Epithelial cell of esophagus (primary cell): ENCODE measurements at places on chromosomes 6 and 20.

GRCh38 chr20:61119794-61120410 lies 132.2 kb upstream of the CDH4 start:
- no peak for DNase-seq

DNA sequence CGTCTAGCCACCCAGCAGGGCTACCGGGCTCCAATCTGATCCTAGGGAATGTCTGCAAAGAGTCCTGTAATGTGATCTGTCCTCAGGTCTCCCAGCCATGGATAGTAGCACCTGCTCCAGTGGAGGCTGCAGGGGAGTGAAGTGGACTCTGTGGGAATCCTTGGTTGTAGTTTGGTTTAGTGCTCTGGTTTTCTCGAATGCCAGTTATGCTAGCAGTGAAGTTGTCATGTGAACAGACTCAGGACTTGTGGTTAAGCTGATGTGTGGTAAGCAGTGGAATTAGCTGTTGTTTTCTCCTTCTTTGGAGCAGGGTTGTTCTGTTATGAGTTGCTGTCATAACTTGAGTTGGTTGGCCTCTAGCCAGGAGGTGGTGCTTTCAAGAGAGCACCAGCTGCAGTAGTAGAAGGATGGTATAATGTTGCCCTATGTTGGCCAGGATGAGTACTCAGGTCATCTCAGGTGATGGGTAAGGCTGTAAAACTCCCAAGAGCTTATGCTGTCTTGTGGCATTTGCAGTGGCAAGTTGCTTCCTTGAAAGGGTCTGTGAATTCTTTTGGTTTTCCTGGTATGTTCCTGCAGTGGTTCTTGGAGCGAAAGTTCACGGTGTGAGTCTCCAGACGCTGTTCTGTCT lies 390.2 kb downstream of the UTRN start:
- DNase-seq, result peak; percentile 87

DNA sequence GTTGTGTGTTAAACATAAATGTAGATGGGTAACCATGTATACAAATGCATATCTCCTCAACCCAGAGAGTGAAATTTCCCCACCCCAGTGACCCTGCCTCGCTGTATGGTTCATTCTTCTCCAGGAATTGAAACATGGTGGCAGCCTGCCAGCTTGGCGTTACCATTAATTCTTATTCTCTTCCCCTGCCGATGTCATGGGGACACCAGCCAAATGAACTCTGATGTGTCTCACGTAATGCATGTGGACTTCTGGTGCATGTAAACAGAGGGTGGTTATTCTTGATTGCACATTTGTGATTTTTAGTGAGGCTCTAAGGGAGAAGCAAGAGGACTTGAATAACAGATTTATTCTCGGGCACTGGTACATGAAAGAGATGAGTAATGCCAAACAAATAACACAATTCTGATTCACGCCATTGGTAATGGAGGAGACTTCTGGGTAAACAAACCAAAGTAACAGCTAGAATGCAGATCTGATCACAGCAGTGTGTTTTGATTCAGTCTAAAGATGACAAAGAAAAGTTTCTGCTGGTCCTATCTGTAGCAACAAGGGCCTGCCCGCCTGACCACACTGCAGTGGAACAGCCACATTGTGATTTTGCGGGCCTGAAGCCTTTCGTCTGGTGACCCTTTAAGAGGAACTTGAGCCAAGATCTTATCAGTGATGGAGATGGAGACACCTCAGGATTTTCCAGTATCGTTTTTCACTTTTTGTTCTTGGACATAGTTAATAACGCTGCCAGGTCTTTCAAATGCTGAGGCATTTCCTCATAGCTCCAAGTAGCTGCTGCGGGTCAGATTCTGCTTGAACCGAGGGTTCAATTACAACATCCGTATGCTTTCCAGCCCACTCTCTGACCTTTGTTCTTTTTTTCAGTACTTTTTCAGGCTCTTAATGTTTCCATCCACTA lies 171.8 kb upstream of the AKAP12 start:
- DNase-seq, result peak; percentile 94

DNA sequence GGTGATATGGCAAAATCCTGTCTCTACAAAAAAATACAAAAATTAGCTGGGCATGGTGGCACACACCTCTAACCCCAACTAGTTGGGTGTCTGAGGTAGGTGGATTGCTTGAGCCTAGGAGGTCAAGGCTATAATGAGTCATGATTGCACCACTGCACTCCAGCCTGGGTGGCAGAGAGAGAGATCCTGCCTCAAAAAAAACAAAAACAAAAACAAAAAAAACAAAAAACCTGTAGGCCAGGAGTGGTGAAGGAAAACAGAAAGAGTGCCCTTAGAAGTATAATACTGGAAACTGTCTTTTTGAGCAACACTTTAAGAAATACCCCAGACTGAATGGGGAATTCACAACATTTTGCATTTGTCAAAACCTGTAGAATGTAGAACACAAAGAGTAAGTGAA lies 85.3 kb downstream of the JARID2 start:
- peak; percentile 65 for DNase-seq

GRCh38 chr6:82957171-82957867 lies 108.3 kb downstream of the UBE3D start:
- DNase-seq, result no peak

DNA sequence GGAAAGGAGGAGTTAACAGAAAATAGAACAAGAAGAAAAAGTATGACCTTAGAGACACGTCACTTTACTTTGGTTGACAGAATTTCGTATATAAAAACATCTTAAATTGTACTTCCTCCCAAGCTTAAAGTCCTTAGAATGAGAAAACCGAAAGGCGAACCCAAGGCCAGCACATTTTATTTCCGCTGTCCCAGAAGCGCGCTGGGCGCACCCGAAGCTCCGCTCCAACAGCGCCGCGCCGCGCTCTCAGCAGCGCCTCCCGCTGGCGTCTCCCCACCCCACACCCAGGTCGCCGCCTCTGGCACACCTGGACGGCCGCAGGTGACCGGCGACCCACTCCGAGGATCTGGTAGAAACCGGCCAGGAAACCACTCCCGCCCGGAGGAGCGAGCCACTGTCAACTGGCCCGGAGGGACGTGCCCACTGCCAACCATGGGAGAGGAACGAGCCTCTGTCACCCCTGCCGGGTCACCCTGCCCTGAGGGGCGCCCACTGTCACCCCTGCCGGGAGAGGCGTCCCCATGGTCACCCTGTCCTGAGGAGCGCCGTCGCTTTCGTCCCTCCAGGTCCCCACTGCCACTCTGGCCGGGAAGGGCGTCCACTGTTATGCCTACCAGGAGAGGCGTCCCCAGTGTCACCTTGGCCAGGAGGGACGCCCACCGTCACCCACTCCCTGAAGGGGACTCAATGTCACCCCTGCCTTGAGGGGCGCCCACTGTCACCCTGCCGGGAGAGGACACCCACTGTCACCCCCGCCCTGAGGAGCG lies 824 bp downstream of the MPC1 start:
- DNase-seq, result peak; percentile 77

DNA sequence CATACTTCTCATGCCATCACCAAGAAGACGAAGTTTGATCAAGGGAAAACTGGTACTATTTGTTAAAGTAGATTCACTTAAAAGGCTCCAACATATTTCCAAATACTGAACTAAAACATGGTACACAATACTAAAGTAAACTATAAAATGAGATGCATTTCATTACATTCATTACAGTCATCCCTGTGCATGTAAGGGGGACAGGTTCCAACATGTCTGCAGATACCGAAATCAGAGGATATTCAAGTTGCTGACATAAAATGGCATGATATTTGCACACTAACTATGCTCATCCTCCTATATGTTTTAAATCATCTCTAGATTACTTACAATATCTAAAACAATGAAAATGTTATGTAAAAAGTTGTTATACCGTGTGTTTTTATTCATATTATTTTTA lies 893.9 kb upstream of the MANEA start:
- DNase-seq, result peak; percentile 90

- no peak for DNase-seq
Measured at GRCh38 chr20:51570739-51571459, 28.4 kb upstream of the NFATC2 start.

GRCh38 chr6:160513836-160514235 lies 150.2 kb downstream of the LPA start:
- peak; percentile 19 for DNase-seq

DNA sequence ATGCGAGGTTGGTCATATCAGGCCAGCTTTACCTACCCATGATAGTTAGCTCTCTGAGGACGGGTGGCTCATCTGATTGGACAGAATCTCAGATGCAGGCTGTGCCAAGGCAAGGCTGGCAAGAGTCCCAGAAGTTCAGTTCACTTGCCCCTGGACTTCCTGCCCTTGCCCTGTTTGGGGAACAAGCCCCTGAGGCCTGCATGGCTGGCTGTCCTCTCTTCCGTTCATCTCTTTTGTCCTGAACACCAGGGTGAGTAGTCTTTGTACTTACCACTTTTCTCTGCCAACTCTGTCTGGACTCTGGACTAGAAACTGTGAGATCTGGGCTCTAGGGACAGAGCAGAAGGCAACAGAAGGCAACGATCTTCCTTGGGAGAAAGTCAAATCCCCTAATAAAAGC lies 769.9 kb downstream of the QKI start:
- no peak for DNase-seq

DNA sequence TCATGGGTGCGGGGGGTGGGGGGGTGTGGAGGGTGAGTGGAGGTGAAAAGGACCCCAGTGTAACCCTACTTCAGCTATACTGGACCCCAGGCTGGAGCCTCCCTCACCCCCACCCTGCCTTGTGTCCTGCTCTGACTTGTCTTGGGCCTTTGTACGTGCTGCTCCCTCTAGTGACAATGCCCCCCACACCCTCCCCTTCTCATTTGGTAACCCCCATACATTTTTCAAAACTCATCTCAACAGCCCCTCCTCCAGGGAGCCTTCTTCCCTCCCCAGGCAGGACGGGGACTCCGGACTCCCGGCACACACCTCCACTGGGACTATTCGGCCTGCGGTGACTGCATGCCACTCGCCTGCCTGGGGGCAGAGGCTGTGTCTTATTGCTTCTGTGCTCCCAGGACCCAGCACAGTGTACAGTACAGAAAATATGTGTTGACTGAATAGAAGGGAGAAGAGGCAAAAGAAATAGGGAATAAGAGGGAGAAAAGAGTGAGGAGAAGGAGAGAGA lies 108.2 kb downstream of the VEGFA start:
- DNase-seq, result no peak

DNA sequence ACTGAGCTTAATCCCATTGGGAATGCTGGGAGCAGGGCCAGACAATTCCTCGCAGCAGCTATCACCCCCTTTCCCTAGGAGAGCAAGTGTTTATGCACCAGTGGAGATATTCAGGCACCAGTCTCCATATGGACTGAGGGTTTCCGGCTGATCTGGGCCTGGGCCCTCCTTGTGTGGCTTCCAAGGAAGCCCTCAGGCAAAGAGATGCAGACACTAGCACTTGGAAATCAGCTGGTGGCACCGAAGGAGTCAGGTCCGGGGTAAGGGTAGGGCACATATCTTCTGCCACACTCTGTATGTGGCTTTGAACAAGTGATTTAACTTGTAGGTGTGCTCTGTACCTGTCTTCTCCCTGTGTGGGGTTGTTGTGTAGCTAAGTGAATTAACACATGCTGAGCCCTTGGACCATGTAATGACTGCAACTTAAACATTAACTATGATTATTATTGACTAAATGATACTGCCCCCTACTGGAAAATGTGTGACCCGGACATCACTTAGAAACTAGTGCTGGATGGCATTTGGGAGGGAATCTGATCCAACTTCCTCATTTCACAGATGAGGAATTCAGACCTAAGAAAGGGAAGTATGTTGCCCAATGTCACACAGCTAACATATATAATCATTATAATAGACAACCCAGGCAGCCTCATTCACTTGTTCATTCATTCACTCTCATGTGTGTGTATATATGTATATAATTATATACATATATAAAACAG lies 19.3 kb upstream of the WFDC2 start:
- DNase-seq, result peak; percentile 62

DNA sequence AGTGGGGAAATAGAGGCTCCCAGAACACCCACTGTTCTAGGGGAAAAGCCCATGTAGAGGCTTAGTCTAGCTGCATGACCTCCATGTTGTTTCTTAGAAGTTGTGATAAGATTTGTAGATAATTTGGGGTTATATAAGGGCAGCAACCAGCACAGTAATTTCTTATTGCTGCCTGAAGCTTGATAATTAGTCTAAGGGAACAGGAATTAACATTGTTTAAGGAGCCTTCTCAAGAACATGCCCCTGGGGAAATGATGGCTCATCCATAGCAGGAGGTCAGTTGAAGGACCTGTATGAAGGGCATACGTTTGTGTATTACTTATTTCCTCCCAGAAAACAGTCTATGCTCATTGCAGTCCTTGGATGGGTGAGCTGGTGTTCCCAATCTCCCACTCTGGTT lies 170.7 kb upstream of the SCGN start:
- DNase-seq, result no peak

DNA sequence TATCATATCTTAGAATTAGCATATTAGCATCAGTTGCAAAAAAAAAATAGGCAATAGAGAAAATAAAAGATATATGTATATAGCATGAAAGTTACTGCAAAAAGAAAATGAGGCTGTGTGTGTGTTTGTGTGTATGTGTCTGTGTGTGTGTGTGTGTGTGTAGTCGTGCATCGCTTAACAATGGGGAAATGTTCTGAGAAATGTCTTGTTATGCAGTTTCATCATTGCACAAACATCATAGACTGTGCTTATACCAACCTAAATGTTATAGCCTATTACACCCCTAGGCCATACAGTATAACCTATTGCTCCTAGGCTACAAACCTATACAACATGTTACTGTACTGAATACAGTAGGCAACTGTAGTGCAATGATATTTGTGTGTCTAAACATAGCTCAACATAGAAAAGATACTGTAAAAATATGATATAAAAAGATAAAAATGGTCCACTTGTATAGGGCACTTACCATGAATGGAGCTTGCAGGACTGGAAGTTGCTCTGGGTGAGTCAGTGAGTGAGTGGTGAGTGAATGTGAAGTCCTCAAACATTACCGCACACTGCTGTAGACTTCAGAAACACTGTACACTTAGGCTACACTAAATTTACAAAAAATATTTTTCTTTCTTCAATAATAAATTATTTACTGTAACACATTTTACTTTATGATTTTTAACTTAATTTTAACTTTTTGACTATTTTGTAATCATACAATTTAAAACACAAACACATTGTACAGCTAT lies 805.1 kb downstream of the KIF16B start:
- peak; percentile 8 for DNase-seq

DNA sequence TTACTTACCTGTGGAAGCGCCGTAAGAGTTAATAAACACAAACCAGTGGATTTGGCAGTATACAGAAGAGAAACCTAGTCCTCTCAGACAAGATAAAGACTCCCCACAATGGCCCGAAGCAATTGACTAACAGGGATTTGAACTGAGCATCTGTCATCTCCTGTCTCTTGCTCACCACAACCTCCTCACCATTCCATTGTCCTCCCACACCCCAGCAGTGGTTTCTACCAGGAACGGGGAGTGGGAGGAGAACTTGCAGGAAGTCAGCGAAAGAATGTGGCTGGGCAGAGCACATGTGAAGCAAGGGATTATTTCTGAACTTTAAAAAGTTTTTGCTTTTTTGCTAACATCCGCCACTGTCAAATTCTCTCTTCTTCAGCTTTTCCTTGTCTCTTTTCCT lies 24.6 kb upstream of the TAAR1 start:
- DNase-seq, result peak; percentile 98

- DNase-seq, result peak; percentile 55
Measured at GRCh38 chr6:148926478-148926877, 179.6 kb downstream of the UST start.
